ENCODE measurements at places on chromosomes 3 and 15.

GRCh38 chr15:65386376-65386775 lies 8.6 kb upstream of the IGDCC3 start:
- no peak for DNase-seq

DNA sequence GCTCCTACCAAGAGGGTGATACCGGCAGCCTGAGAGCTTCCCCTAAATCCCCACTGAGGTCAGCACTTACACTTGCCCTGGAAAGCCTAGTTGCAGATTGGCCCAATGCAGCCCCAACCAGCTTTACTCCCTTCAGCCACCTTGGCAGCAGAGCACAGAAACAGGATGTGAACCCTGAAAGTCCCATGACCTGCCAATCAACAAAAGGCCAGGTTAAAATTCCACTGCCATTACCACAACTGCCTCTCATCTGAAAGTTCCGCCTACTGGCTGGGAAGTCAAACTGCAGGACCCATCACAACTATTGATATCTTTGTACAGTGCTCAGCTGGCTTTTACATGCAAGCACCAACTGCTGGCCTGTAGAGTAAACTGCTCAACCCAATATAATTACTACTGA lies 156.2 kb downstream of the ZMAT3 start:
- no peak for DNase-seq

DNA sequence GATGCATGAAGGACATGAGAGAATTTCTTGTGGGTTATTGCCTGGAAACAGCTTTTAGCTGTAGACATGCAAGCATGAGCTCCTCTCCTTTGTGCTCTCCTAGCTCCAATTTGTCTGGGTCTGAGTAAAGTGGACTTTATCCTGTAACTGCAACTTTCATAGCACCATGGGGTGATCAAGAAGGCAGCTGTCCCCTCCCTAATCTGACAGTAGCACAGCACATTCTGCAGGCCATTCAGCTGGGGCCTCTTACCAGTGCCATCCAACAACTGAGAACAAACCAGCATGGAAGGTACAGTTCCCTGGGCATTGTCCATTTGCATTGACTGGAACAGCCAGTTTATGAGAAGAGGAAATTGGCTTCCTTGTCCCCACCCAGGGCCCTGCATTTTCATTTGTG lies 7.7 kb upstream of the RAB27A start:
- no peak for DNase-seq

GRCh38 chr15:42036112-42036905 lies 15.5 kb upstream of the PLA2G4E start:
- no peak for DNase-seq

DNA sequence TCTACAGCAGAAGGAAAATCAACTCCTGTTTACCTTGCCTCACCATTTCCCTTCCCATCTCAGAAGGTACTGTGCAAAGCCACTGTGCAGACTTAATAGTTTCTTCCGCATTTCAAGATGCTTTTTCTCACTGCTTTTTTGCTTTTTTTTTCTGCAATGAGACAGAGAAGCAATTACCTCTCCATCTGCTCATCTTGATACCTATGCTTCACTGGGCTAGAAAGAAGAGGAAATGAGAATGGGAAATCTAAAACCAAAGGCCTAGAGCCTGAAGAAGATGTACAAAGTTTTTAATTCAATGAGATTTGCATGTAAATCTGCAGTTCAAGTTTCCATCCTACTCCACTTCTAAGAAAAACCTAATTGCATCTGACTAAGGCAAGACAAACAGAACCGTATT lies 238.1 kb upstream of the SETMAR start:
- DNase-seq, result no peak

DNA sequence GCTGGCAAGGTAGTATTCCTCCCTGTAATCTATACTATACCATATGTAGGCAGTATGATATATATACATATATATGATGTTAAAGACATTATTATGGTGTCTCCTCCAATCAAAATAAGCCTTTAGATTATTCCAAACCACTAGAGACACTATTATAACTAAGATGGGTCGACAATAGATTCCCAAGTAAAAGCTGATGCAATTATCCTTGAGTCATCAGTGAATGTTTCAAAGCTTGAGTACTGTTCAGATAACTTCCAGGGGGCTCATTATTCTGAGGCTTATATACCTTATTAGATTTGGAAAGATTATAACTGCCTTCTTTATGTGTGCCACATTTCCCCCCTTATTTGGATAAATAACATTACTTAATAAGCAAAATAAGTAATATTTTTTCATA lies 11.9 kb upstream of the C3orf38 start:
- no peak for DNase-seq

DNA sequence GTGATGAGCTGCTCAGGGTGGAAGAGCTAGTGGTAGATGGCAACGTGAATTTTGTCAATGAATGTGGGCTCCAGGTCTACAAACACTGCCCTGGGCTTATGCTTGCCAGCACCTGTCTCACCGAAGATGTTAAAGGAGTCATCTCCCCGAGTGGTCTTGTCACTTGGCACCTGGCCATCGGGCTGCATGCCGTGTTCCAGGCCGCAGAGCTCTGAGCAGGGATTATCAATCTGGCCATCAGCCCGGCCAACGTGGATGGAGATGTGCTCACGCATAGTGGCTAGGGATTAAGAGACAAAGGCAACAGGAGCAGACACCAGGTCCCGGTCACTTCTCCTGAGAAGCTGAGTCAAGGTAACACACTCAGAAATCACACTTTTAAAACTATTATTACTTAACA lies 54.8 kb upstream of the ACTC1 start:
- DNase-seq, result no peak

DNA sequence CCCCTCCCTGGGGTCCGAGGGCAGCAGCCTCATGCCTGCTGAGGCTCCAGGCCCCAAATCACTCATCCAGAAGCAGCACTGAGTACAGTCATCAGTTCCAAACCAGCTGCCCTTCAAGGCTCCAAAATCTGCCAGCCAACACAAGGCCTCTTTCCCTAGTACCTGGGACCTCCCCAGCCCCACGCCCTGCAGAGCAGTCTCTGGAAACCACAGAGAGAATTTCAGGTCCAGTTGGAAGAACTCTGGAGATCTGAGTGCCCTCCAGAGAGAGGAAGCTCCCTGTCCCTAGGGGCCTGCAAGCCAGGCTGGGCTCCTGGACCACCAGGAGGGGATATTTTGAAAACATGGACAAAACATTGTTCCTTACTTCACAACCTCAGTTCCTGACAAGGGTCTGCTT lies 26.2 kb downstream of the TKT start:
- DNase-seq, result no peak

DNA sequence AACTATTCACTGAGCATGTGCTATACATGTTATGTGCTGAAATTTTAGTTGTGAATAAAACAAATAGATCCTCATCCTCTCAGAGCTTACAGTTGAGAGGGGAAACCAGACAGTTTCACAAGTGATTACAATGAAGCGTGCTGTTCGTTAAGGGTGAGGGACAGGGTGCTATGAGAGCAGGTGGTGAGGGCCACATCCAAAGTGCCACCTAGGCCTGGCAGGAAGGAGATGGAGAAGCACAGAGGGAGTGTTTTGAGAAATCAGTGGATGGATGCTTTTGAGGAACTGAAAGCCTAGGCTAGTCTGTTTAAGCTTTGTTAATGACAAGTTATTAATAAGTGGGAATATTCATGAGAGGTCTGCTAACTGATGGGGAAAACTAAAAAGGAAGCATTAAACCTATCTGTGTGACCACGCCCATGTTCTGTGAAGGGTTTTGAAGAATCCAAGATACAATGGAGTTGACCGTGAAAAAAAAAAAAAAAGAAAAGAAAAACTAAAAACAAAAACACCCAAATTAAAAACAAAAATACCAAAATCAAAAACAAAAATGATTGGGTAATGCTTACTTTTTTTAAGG lies 7.3 kb downstream of the MCTP2 start:
- no peak for DNase-seq

DNA sequence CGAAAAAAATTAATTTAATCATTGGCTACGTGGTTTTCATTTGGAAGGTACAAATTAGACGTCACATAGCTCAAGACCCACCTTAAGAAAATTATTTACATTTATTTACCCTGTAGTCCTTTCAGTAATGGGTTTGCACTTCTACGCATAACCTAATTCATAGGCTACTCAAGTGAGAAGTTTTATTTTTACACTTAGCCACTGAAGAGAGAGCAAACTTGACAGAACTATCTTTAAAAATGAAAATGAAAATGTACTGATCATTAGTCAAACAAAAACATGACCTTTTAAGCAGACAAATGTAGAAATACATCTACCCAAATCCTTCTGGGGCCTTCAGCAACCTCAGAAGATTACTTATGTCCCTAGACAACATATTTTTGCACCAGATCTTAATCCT lies 269.4 kb upstream of the TTC14 start:
- DNase-seq, result no peak

All from Jurkat, Clone E6-1 (cell line).